NCI-H345 (cell line): ENCODE measurements at places on chromosomes 13 and 19.

- DNase-seq, result no peak
Measured at GRCh38 chr19:4052114-4052992, 14.3 kb downstream of the ZBTB7A start.

DNA sequence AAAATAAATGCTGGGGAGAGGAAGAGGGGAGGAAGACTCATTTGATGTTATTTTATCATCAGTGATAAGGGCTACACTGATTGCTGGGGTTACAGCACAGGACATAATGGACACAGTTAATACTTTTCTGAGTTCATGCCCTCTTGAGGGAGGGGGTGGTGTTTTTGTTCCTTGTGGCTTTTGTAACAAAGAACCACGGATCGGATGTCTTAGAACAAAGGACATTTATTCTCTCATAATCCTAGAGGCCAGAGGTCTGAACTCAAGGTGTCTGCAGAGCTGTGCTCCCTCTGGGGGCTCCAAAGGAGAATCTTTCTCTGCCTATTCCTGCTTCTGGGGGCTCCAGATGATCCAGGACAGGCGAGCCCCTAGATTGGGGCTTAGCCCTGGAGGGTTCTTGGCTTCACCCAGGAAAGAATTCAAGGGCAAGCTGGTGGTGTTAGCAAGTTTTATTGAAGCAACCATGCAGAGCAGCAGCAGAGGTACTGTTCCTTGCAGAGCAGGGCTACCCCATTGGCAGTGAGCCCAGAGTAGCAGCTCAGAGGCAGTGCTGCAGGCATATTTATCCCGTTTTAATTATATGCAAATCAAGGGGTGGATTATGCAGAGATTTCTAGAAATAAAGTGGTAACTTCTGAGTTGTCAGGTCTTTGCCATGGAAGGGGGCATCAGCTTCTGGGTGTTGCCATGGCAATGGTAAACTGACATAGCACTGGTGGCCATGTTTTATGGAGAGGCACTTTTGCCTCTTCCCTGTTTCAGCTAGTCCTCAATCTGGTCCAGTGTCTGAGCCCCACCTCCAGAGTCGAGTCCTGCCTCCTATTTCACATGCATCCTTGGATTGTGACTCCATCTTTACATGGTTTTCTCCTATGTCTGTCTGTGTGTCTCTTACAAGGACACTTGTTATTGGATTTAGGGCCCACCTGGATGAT, 18.0 kb downstream of the VAV1 start:
- no peak for DNase-seq

GRCh38 chr13:113052206-113052605, 53.4 kb upstream of the F7 start:
- DNase-seq, result no peak

DNA sequence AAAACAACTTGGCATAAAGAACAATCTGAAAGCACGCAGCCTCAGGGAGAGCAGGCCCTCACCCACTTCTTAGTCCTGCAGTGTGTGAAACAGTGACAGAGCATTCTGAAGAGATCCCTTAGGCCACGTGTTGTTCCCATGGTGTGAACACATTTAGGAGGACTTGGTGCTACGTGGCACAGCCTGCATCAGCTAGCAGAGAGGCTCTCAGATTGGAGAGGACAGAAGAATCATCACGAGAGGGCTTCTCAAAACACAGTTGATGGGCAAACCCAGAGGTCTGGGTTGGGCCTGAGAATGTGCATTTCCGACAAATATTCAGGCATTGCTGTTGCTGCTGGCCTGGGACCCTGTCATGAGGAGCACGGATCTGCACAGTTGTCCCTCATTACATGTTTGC, 26.1 kb upstream of the TFDP1 start:
- no peak for DNase-seq

- DNase-seq, result no peak
Measured at GRCh38 chr13:110250258-110250891, 56.6 kb downstream of the COL4A1 start.

- peak; percentile 93 for DNase-seq
Measured at GRCh38 chr19:42217520-42218437, at the start of gene DEDD2. DEDD2 (minus strand) TSS chr19:42217677; CDS start chr19:42217007, 670 bp downstream.

GRCh38 chr19:7641290-7642276, 4.7 kb downstream of the STXBP2 start:
- DNase-seq, result no peak

DNA sequence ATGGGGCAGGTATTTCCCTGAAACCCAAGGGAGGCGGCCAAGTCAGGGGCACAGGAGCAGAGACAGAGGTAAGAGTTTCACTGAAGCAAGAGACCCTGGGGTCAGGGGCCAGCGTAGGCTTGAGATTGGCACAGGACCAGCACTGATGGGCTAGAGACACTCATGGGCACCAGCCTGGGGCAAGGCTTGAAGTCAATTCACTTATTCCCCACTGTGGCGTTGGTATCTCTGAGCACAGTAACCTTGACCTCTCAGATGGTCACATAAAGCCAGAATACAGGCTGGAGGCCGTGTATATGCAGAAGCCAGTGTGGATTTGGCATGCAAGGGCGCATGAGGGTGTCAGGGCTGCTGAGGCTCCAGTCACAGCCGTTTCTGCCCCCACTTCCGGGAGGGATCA, 173.5 kb upstream of the GPR12 start:
- no peak for DNase-seq

DNA sequence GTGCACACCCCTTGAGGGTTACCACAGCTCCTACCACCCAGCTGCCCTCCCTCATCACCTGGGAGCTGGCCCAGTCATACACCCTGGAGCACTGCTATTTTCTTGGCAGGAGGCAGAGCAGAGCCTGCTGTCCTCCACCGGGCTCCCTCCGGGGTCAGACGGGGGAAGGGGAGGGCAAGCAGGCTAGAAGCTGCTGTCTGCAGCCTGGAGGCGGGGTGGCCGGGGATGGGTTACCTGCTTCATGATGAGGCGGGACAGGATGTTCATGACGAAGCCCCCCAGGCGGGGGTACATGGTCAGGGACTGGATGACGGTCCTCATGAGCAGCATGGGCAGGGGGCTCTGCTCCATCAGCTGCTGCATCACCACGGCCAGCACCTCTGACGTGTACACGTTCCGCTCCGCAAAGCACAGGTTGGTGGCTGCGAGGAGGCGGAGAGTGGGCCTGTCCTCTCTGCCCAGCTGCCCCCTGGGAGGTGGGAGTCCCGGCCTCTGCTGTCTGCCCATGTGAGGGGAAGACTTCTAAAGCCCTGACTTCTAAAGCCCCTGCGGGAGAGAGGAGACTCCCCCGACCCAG, 2.7 kb upstream of the RSPH6A start:
- no peak for DNase-seq

GRCh38 chr13:30735025-30735871, at the start of gene ALOX5AP:
ALOX5AP (plus strand) TSS chr13:30735543; CDS start chr13:30735606, 63 bp downstream.
- no peak for DNase-seq

DNA sequence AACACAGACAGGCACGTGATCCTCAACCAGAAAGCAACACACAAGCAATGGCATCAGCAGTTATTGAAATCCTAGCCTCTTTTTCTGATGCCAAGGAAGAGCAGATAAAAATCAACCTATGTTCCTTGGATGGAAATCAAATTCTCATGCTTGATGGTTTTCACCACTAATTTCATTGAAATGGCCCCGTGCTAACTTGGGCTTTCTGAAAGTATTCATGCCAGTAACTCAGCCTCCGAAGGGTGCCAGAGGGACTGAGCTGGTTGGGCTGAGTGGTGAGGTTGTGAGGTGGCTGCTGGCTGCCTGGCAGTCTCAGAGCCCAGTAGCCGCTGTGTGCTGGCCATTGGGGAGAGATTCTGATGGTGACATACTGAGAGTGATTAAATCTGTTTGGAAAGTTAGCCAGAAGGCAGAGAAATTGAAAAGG, 309.3 kb downstream of the DCT start:
- DNase-seq, result no peak
